ENCODE measurements at places on chromosomes 12 and 14.
A peak's percentile ranks its signal among the peaks of the same experiment; 100 is the strongest.

DNA sequence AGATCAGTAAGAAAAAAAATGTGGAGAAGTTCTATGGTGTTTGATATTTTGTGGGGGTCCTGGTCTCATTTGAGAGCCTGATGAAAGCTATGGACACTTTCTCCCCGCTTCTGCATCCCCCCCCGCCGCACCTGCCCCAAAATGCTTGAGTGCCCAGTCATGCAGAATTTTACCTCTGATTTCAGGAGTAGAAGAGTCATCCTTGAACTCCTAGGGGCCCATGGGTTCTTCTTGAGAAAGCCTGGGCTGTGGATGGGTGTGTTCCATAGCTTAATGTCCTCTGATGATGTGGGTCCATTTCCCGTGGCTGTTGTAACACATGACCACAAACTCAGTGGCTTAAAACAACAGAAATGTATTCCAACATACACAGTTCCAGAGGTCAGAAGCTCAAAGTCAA, 248.8 kb upstream of the PWP1 start:
- H3K27ac ChIP-seq = no peak overlapping the region
- H3K4me3 ChIP-seq = no peak overlapping the region
- H3K27me3 ChIP-seq = no peaks in the 10 kb centered on the region
- no peak for DNase-seq

- H3K4me1 ChIP-seq = peaks cover 45% of the 10 kb centered on the region
- no peak overlapping the region for H3K27ac ChIP-seq
- no peaks in the 10 kb centered on the region for H3K36me3 ChIP-seq
- H3K27me3 ChIP-seq = no peaks in the 10 kb centered on the region
- peak overlapping the region; percentile 64 for H3K4me3 ChIP-seq
Measured at GRCh38 chr14:105528586-105529318, 2.4 kb downstream of the TMEM121 start.

GRCh38 chr12:50052964-50053363, 4.4 kb upstream of the ASIC1 start:
- peaks cover 6% of the 10 kb centered on the region for H3K4me1 ChIP-seq
- no peaks in the 10 kb centered on the region for H3K36me3 ChIP-seq
- H3K4me3 ChIP-seq = no peak overlapping the region

- no peaks in the 10 kb centered on the region for H3K4me1 ChIP-seq
- no peak overlapping the region for H3K27ac ChIP-seq
- no peaks in the 10 kb centered on the region for H3K36me3 ChIP-seq
- H3K27me3 ChIP-seq = no peaks in the 10 kb centered on the region
- no peak for DNase-seq
- no peak overlapping the region for H3K4me3 ChIP-seq
Measured at GRCh38 chr12:117350140-117350539, 11.3 kb downstream of the NOS1 start.

GRCh38 chr14:55241673-55242072, 29.5 kb upstream of the FBXO34 start:
- H3K4me3 ChIP-seq = no peak overlapping the region
- DNase-seq = no peak
- H3K4me1 ChIP-seq = no peaks in the 10 kb centered on the region

- H3K27ac ChIP-seq = no peak overlapping the region
- H3K4me1 ChIP-seq = no peaks in the 10 kb centered on the region
- no peaks in the 10 kb centered on the region for H3K27me3 ChIP-seq
Measured at GRCh38 chr14:26190646-26191045, 407.2 kb downstream of the NOVA1 start.

Measured in T-cell (primary cell).